NCI-H460 (cell line): ENCODE measurements at places on chromosomes 16 and 17. TPM values are rescaled to one million over a fixed set of nuclear protein-coding genes. Genes with fewer than 3 reads are reported as not detected.

- DNase-seq, result no peak
Measured at GRCh38 chr17:16269658-16270057, 52.6 kb downstream of the PIGL start.

DNA sequence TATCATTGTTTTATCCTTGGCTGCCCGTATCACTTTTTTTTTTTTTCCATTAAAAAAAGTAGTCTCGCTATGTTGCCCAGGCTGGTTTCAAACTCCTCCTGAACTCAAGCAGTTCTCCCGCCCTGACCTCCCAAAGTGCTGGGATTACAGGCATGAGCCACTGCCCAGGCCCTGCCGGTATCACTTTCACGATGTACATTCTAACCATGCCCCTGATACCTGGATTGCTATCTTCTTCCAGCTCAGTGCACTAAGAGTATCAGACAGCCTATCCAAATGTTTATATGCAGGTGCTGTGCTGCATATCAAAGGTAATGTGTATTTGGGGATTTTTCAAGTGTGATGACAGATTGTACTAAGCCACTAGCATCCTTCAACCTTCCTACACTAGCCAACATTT lies 14.2 kb downstream of the MOSMO start:
- DNase-seq, result no peak

DNA sequence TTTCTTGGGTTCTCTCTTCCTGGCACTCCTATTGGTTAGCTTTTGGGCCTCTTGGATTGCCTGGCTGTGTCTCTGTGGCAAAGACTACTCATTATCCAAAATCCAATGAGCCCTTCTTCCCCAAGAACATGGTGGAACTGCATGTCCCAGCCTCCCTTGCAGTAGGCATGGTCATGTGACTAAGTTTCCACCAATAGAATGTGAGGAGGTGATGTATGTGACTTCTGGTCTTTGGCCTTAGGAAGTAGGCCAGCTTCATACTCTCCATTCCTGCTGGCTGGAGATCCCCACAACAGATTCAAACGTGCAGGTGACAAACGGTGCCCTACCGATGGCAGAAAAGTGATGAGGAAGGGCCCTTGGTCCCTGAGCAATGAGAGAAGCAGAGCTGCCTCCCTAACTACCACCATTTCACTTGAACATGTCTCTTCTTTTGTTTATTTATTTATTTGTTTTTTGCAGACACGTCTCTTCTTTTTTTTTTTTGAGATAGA lies 17.3 kb upstream of the SPN start:
- DNase-seq, result no peak

Gene TNFRSF17
- not detected in 2 replicates for total RNA-seq

Gene KIF2B
- not detected in 2 replicates for total RNA-seq

Gene ST6GALNAC2
- 1.4 and 3.1 TPM in 2 replicates for total RNA-seq

Gene FAM83G
- 17.8 and 19.1 TPM in 2 replicates for total RNA-seq

Gene ADCY7
- 28.6 and 39.2 TPM in 2 replicates for total RNA-seq
